ENCODE measurements at places on chromosomes 3 and 15.

- DNase-seq: no peak
Measured at GRCh38 chr3:33886015-33886414, 87.6 kb downstream of the PDCD6IP start.

DNA sequence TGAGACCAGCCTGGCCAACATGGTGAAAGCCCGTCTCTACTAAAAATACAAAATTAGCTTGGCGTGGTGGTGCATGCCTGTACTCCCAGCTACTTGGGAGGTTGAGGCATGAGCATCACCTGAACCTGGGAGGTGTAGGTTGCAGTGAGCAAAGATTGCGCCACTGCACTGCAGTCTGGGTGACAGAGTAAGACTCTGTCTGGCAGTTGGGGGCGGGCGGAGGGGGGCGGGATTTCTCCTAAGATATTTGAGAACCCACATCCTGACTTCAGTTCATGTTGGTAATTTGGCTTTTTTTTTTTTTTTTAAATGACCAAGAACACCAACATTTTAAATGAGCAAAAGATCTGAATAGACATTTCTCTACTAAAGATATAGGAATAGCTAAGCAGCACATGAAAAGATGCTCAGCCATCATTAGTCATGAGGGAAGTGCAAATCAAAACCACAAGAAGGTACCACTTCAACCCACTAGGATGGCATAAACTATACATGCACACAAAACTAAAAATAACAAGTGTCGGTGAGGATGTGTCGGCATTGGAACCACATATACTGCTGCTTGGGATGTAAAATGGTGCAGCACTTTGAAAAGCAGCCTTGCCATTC lies 75.6 kb upstream of the LMOD3 start:
- DNase-seq: no peak

GRCh38 chr3:89180334-89180733 lies 72.9 kb downstream of the EPHA3 start:
- no peak for DNase-seq

- no peak for DNase-seq
Measured at GRCh38 chr15:87881026-87881425, 375.5 kb downstream of the NTRK3 start.

- DNase-seq: no peak
Measured at GRCh38 chr3:172042136-172042662, 2.8 kb downstream of the FNDC3B start.

DNA sequence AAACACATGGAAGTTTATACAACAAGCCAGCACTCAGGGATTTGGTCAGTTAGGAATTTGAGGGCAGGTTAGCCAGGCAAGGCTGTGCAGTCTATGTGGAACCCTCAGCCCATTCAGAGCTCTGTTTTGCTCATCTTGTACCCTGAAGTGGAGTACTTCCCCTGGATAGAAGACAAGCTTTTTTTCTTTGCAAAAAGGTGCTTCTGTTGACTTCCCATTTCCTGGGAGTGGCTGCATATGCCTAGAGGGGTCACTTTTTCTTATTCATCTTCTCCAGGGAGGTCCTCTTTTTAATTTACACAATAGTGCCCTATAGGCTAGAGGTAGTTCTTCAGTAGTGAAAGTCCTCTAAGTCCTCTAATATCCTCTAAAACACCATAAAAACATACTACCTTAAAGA lies 225.0 kb upstream of the P2RY1 start:
- DNase-seq: no peak

DNA sequence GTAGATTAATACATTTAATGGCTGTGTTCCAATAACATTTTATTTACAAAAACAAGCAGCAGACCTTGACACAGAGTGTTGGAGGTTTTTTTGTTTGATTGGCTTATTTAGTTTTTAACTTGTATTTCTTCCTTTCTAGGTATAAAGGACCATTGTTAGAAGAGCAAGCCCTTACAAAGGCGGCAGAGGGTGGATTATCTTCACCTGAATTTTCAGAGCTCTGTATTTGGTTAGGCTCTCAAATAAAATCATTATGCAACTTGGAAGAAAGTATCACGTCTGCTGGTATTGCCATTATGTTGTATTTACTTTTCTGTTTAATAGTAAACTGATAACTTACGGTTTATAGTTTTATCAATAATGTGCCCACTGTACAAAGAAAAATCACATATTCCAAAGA lies 10.0 kb downstream of the FAM98B start:
- DNase-seq: no peak

DNA sequence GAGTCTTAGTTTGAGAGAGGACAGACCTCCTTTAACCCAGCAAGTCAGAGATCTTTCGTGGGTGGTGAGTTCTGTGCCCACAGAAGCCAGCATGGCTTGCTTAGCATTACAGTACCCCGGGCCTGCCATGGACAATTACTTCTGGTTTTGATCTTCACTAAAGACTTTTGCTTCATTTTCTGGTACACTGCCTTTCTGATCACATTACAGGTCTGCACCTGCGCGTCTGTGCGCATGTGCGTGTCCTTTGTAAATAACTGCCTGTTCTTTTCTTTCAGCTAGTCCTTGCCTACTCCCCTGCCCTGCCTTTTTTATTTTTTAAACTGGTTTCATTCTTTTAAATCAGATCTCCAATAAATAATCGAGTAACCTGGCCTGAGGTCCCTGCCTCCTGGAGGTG lies 57.1 kb upstream of the CMTM8 start:
- DNase-seq: no peak

DNA sequence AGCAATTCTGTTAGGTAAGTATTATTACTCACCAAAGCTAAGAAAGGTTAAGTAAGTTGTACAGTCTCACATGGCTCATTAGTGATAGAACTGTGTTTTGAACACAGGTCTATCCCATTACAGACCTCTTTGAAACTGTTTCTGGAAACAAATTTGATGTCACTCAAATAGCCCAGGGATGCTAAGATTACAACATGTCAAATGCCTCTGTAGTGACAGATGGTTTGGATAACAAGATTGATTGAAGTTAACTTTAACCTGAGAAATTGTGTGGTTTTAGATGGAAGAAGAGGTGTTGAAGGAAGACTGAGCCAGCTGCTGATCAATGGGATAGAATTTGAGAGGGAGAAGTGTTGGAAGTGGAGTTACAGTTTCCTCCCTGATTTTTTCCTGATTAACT lies 72.5 kb downstream of the SYN2 start:
- DNase-seq: no peak

- DNase-seq: no peak
Measured at GRCh38 chr3:148206446-148206845, 491.3 kb upstream of the AGTR1 start.

DNA sequence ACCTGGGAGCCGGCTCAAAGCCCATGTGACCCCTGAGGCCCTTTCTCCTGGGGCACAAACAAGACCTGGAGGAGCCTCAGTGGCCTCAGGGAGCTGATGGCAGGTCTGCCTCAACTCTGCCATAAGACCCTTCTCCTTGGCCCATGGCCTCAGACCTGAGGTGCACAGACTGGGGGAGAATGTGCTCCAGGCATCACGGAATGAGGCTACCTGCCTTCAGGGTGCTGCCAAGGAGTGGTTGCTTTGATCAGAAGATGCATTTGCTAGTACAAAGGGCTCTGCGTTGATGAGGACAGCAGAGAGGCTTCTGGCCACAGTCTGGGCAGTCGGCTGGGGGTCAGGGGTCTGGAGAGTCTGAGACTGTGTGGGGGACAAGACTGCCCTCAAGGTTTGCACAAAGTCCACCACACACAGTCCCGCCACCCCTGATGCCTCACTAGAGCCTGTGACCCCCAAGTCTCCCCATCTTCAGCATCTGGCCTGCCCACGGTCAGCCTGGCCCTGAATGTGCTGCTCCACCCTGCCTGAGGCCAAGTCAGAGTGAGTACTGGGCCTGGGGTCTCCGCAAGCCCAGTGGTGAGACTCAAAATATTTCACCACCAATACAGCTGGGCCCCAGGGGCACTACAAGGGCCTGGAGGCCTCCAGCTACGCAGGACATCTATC lies 26.6 kb downstream of the ALDH1L1 start:
- no peak for DNase-seq

GRCh38 chr15:53671545-53671944 lies 87.9 kb downstream of the WDR72 start:
- no peak for DNase-seq

- DNase-seq: no peak
Measured at GRCh38 chr3:160856450-160856849, 100.4 kb downstream of the PPM1L start.

DNA sequence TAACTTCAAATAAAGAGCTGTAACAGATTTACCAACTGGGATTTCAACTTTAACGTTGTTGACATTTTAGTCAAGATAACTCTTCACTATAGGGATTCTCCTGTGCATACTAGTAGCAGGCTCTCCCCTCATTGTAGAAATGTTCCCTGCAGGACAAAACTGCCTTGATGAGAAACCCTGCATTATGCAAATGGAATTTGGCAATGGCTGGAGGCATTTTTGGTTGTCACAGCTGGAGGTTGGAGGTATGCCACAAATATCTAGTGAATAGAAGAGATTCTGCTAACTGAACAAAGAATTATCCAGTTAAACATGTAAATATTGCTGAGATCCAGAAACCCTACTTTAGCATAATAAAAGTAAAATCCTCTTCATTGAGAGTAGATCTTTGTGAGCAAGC lies 928.8 kb upstream of the ALCAM start:
- DNase-seq: no peak

GRCh38 chr3:133479895-133480669 lies 80.2 kb downstream of the BFSP2 start:
- DNase-seq: no peak

- DNase-seq: no peak
Measured at GRCh38 chr3:88031642-88032077, 27.1 kb downstream of the CGGBP1 start.

- peak; percentile 57 for DNase-seq
Measured at GRCh38 chr3:108124337-108125152, 33.7 kb upstream of the CD47 start.

- no peak for DNase-seq
Measured at GRCh38 chr3:107665351-107665750, 142.6 kb downstream of the BBX start.

DNA sequence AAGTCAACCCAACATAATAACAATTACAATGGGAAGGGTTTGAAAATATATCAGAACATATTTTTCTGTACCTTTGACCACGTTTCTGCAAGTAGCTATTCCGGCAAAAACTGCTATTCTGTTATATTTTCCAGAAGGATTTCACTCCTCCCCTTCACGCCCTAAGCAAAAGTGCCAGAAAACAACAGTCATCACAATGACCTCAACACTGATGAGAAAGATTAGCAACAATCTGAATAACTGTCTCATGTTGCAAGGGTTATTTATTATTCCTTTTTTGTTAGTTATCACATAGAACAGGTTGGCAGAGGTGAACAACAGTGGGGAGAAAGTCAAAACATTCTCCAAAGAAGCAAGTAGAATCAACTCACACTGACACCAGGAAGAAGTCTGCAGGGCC lies 269.4 kb upstream of the ARRDC4 start:
- no peak for DNase-seq

GRCh38 chr15:92158426-92158825 lies 235.3 kb upstream of the ST8SIA2 start:
- DNase-seq: no peak

- peak; percentile 68 for DNase-seq
Measured at GRCh38 chr3:23723930-23724329, 81.8 kb upstream of the UBE2E1 start.

- peak; percentile 3 for DNase-seq
Measured at GRCh38 chr3:135970506-135971116, 5.1 kb downstream of the PPP2R3A start.

- DNase-seq: no peak
Measured at GRCh38 chr15:31957581-31957980, 72.7 kb upstream of the CHRNA7 start.

DNA sequence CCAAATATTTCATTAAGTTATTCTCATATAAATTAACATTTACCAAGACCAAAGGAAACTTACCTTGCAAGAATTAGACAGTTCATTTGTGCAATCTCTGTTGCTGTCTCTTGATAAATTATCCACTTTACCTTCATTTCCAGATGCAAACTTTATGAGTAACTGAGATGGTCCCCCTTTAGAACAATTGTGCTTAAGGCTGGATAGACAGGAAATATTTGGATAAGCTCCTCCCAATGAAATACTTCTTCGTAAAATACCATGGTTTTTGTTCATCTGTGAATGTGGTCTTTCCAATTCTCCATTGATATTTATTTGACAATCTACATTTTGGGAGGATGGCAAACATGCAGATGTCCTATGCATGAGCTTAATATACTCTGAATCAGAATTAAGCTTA lies 78.2 kb downstream of the NEDD4 start:
- DNase-seq: no peak

DNA sequence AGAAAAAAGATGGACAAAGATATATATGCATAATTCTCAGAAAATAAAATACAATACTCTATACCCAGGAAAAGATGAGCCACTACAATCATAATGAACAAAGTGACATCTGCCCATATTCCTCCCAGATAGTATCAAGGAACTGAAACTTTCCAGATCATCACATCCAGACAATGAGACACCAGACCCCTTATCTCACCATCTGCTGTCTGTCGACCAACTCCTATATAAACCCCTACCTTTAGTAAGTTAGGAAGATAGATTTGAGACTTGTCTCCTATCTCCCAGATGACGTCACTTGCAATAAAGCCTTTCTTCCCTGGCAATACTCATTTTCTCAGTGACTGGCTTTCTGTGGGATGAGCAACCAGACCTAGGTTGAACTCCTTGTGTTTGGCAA lies 1071.6 kb downstream of the PLOD2 start:
- DNase-seq: no peak

DNA sequence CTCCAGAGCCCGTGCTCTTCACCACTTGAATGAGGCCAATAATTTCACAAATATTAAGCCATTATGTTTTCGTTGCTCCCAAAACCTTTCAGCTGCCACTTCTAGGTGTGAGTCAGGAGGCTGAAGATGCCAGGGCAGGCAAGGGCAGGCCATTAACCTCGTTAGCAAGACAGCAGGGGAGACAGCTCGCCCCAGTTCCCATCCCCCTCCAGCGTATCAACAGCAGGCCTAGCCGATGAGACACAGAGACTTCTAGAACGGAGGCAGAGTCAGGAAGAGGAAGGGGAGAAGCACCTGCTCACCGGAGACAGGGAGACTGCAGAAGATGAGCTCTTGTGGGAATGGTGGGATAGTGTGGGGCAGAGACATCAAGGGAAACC lies 28.0 kb upstream of the PLA2G4E start:
- DNase-seq: no peak

GRCh38 chr3:66577426-66578203 lies 76.8 kb upstream of the LRIG1 start:
- no peak for DNase-seq

GRCh38 chr15:41429003-41429890 lies 12.4 kb downstream of the RTF1 start:
- no peak for DNase-seq

GRCh38 chr3:60781935-60782334 lies 469.3 kb downstream of the FHIT start:
- no peak for DNase-seq

Measured in HL-60 (cell line).